ENCODE measurements at places on chromosomes 5 and 9. TPM values are rescaled to one million over a fixed set of nuclear protein-coding genes. Genes with fewer than 3 reads are reported as not detected.

PTGS1 gene
- total RNA-seq = 1.8 TPM

IL31RA gene
- total RNA-seq = 0.27 TPM

OR1J2 gene
- not detected for total RNA-seq

SMU1 gene
- 36.7 TPM for total RNA-seq

IRX1 gene
- 0.27 TPM for total RNA-seq

SPACA9 gene
- total RNA-seq = 1.4 TPM

TTC39B gene
- 1.9 TPM for total RNA-seq

Measured in endothelial cell of coronary artery (primary cell).